ENCODE measurements at places on chromosomes 1 and 21.

DNA sequence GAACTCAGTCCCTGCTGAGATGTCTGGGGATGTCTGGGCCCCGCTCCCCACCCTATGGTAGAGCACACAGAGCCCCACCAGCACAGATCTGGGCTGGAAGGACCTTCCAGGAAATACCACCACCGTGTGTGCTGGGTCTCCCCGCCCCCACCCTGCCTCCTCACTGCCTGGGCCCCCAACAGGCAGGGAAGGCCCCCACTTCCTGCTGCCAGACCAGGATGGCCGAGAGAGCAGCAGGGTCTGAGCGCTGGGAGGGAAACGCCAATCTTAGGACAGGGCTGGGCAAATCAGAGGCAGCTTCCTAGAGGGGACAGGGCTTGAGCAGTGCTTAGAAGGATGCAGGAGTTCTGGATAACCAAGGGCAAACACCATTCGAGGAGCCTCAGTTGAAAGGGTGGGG lies 11.9 kb downstream of the ADGRB2 start:
- DNase-seq = no peak

GRCh38 chr21:42343556-42343955 lies 7.2 kb downstream of the TFF2 start:
- DNase-seq = no peak

DNA sequence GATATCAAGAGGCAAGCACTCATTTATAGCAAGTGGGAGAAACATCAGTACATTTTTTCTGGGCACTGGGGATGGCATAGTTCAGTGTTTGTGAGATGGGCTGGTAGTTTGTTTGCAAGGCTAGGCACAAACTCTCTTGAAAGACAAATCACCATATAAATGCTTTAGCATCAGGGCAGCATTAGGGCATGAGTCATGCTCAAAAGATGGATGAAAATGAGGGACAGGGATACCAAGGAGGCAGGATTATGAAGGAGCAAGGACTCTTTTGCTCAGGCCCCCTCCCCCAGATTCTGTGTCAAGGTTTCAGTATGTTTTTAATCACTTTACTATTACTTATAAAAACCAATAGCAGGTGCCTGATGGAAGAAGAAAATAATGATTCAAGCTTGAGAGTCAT lies 43.9 kb upstream of the CAMK1G start:
- DNase-seq = no peak

GRCh38 chr21:33053951-33054350 lies 16.0 kb upstream of the OLIG1 start:
- DNase-seq = no peak

DNA sequence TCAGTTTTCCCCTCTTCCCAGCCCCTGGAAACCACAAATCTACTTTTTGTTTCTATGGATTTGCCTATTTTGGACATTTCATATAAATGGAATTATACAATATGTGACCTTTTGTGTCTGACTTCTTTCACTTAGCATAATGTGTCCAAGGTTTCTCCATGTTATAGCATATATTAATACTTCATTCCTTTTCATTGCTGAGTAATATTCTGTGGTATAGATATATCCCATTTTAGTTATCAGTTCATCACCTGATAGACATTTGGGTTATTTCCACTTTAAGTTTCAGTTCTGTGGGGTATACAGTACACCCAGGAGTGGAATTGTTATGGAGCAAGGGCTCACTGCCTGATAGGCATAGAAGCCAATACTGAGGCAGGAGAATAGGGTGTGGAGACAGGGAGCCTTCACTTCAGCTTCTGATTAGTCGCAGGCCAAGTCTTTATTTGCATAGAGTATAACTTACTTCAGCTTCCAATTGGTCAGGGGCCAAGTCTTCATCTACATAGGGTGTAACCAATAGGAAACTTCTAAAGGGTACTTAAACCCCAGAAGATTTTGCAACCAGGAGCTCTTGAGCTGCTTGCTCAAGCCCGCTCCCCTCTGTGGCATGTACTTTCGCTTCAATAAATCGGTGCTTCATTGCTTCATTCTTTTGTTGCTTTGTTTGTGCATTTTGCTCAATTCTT lies 8.3 kb upstream of the NVL start:
- no peak for DNase-seq

DNA sequence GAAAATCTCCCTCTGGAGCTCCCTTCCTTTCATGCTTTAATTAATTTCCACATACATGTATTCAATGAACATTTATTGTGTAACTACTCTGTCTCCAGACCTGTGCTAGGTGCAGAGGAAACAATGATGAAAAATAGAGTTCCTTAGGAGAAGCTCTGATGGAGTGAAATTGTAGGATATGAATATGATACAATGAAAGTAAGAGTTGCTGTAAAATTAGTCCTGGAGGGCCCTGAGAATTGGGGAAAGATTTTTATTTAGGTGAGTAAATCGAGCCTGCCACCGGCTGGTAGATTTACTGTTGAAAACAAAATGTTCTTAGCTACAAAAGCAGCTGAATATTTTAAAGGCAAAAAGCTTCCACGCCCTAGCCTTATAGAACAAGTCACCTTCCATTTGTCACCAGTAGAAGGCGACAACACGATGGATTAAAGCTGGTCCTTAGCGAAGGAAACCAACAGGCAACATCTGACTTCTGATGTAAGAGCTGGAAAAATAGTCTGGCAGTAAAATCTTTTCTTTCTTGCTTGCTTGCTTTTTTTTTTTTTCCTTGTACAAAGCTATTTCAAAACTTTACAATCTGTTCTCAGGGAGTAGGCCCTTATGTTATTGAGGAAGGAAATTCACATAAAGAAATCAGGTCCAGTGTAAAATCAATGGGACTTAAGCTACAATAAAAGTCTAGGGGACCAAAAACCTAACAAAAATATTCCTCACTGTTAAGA lies 82.0 kb upstream of the ROR1 start:
- no peak for DNase-seq

DNA sequence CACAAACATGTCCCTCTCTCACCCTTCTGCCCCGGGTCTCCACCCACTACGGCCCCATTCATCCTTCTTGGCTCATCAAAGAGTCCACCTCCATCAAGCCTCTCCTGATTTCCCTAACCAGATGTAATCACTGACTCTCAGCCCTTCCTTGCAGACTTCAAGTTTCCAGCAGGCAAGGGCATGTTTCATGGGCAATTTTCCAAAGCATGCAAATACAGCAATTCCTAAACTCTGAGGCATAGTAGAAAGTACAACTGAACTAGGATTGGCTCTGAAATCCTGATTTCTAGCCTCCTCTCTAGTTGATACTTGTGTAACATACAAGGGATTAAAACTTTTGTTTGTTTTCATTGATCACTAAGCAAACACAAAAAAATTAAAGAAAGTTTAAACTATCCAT lies 109.1 kb upstream of the GADD45A start:
- no peak for DNase-seq

DNA sequence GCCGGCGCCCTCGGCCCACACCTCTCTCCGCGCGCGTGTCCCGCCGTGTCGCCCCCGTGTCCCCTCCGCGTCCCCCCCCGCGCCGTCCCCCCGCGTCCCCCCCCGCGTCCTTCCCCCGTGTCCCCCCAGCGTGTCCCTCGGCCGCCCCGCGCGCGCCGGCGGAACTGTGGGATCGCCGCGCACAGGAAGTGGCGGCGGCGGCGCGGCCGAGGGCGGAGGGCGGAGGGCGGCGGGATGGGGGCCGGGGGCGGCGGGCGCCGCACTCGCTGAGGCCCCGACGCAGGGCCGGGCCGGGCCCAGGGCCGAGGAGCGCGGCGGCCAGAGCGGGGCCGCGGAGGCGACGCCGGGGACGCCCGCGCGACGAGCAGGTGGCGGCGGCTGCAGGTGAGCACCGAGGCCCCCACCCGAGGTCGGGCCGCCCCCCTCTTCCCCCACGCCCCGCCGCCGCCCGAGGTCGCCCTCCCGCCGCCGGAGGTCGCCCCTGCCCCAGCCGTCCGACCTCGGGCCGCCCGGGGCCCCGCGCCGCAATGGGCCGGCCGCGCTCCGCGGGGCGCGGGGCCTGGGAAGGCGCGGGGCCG lies at the start of gene AGPAT3:
Gene AGPAT3 (plus strand): TSS at position 262 of the 578 bp plus-strand sequence. CDS start 94,459 bp downstream, outside the sequence.
- no peak for DNase-seq

- DNase-seq = no peak
Measured at GRCh38 chr21:33234635-33235520, 5.1 kb downstream of the IFNAR2 start.

DNA sequence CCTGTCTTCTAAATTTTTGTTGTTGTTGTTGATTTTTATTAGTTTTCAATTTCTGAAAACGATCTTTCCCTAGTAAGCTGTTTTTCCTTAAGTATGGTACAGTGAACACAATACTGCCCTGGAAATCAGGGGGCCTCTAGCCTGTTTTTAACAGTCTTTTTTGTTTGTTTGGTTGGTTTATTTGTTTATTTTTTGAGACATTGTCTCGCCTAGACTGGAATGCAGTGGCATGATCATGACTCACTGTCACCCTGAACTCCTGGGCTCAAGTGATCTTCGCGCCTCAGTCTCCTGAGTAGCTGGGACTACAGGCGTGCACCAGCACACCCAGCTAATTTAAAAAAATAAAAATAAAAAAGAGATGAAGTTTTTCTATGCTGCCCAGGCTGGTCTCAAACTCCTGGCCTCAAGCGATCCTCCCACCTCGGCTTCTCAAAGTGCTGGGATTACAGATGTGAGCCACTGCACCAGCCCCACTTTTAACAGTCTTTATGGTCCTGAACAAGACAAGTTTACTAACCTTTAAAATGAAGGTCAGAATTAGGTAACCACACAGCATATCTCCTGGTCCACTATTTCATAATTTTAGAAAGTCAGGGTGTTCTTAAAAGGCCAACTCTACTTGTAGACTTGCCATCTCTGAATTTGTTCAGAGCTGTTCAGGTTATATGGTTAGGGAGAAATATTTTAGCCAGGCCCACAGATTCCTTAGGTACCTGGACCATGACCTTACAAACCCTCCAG lies 35.4 kb downstream of the TBCE start:
- DNase-seq = no peak

DNA sequence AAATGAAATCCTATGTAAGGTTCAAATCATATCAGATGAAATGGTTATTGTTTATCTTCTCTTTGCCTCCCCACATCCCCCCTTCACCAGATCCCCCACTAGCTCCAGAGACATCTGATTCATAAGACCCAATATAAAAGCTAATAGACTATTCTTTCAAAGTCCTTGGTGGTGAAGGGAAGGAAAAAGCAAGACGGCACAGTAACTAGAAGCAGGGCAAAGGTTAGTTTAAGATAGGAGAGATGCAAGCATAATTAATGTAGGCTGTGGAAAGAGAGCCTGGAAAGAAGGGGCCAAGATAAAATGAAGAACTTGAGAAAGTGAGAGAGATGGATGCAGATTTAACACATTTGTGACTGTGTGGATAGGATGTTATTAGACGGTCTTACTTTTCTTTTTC lies 33.8 kb downstream of the BTG3 start:
- no peak for DNase-seq

Data from stimulated activated CD4-positive, alpha-beta T cell treated with anti-CD3 and anti-CD28 coated beads, Interleukin-1b, Interleukin-23, amount 100 ng/mL, for 1 hour (primary cell).